Stimulated activated naive B cell treated with anti-CD40 and anti-IgM and Interleukin-4, amounts not matched to agents 10 μg/mL and 1 μg/mL and 100 μg/mL, for 72 hours (primary cell): ENCODE measurements at places on chromosomes 4 and X.

- no peak for DNase-seq
- no peaks in the 10 kb centered on the region for H3K4me1 ChIP-seq
- H3K27me3 ChIP-seq: no peaks in the 10 kb centered on the region
Observed at GRCh38 chrX:153049093-153049492, 7.2 kb upstream of the PNMA3 start.

DNA sequence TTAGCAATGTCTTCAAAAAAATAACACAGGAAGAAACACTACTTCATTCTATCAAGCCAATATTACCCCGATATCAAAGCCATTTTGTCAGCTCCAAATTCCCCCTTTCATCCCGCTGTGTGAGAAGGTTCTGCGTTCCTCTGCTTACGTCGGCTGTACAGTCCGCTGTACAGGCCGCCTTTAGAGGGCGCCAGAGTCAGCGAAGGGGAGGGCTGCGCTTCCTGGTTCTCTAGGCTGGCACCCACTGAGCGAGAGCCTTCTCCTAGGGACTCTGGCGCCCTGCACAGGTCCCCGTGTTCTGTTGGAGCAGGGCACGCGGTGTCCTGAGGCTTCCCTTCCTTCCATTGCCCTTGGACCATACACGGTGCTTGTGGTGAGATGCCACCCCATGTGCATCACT, 25.3 kb upstream of the CT45A1 start:
- no peak overlapping the region for H3K4me3 ChIP-seq
- no peak overlapping the region for H3K27ac ChIP-seq
- H3K36me3 ChIP-seq: no peaks in the 10 kb centered on the region
- no peaks in the 10 kb centered on the region for H3K4me1 ChIP-seq
- DNase-seq: no peak

GRCh38 chr4:40388239-40388638, 53.1 kb downstream of the CHRNA9 start:
- no peak overlapping the region for H3K4me3 ChIP-seq
- DNase-seq: no peak

- H3K36me3 ChIP-seq: no peaks in the 10 kb centered on the region
- H3K27ac ChIP-seq: no peak overlapping the region
- H3K4me1 ChIP-seq: no peaks in the 10 kb centered on the region
- no peak overlapping the region for H3K4me3 ChIP-seq
Observed at GRCh38 chr4:109383823-109384222, 49.8 kb upstream of the SEC24B start.

GRCh38 chrX:41412261-41413081, 34.7 kb upstream of the NYX start:
- H3K4me3 ChIP-seq: no peak overlapping the region
- no peak for DNase-seq
- no peak overlapping the region for H3K27ac ChIP-seq

DNA sequence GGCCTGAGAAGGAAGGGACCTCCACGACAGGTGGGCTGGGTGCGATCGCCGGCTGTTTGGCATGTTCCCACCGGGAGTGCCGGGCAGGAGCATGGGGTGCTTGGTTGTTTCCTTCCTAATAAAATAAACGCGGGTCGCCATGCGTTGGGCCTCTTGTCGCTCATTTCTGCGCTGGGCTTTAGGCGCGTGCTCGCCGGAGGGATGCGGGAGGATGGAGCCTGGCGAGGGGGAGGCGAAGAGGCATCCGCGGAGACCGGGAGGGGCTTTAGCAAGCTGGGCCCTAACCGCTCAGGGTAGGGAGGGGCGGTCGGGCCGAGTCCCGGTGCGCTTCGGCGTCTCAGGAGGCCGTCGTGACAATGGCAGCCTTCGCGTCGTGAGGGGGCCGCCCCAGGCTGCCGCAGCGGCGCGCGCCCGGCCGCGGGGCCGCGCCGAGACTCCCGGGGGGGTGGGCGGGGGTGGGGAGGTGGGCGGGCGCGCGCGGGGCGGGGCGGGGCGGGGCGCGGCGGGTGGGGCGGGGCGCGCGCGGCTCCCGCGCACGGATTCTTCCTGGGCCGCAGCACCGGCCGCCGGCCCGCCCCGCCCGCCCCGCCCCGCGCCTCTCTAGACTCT, 476 bp upstream of the GDI1 start:
- H3K27ac ChIP-seq: peak overlapping the region; percentile 94
- peak overlapping the region; percentile 83 for H3K4me3 ChIP-seq
- peaks cover 15% of the 10 kb centered on the region for H3K36me3 ChIP-seq
- peak; percentile 15 for DNase-seq
- no peaks in the 10 kb centered on the region for H3K27me3 ChIP-seq

GRCh38 chr4:42280327-42281095, 116.8 kb upstream of the SHISA3 start:
- H3K27me3 ChIP-seq: peaks cover 17% of the 10 kb centered on the region
- H3K4me3 ChIP-seq: no peak overlapping the region
- no peaks in the 10 kb centered on the region for H3K36me3 ChIP-seq
- H3K4me1 ChIP-seq: peaks cover 6% of the 10 kb centered on the region
- no peak for DNase-seq
- H3K27ac ChIP-seq: no peak overlapping the region

DNA sequence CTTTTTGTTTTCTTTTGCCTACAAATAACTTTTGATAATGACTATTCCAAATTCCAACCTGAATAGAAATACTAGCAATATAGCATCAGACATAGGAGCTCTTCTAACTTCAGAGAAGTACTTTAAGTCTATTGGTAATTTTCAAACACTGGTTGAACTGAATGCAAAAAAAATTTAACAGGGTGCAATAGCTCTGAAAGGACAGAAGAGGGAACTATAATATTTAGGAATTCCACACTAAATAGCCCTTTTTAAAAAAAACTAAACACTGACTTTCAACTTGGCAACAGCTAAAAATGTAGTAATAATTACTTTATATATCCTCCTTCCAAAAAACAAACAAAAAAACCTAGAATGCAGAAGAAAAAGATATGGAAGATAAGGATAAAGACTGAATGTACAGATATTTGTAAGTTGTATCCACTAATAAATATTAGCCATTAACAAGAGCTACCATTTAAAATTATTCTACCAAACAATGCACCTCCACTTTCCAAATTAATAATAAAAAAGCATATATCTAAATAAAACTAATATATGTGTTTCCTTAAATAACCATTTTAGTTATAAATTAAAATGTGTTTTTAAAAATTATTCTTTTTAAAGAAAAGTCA, 81.4 kb downstream of the FBXW7 start:
- no peaks in the 10 kb centered on the region for H3K27me3 ChIP-seq
- H3K27ac ChIP-seq: peak overlapping the region; percentile 52

DNA sequence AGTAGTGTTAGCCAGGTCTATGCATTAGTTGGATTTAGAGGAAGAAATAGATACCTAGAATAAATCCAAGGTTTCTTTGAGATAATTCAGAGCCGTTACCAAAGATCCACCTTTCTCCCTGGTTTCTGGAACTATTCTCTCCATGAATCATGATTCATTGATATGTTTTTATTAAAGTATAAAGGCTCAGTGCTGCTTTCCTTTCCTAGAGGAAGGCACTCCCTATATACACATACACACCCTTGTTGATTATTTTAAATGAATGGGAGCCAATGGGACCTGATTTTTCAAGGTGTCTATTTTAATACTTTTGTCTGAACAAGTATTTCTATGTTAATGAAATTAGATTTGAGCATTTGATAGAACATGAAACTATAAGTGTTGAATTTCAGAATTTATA, 146.8 kb upstream of the SPRY1 start:
- no peak overlapping the region for H3K27ac ChIP-seq
- H3K27me3 ChIP-seq: no peaks in the 10 kb centered on the region
- no peaks in the 10 kb centered on the region for H3K36me3 ChIP-seq
- H3K4me3 ChIP-seq: no peak overlapping the region
- peaks cover 7% of the 10 kb centered on the region for H3K4me1 ChIP-seq
- DNase-seq: no peak

GRCh38 chrX:45794995-45795337, 594.3 kb upstream of the DIPK2B start:
- peaks cover 16% of the 10 kb centered on the region for H3K27me3 ChIP-seq
- DNase-seq: no peak
- no peak overlapping the region for H3K4me3 ChIP-seq
- peaks cover 9% of the 10 kb centered on the region for H3K4me1 ChIP-seq
- H3K27ac ChIP-seq: no peak overlapping the region

DNA sequence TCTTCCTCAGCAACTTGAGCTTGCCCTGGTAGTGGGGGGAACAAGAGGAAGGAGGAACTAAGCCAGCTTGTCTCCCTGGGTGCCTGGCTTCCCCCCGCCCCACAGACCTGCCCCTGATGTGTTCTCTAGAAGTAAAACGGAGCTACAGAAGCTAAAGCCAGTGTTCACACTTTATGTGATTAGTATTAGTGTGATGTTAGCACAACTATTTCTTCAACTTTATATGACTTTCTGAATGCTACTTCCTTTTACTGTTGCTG, 10.7 kb downstream of the RGS12 start:
- H3K27ac ChIP-seq: no peak overlapping the region

DNA sequence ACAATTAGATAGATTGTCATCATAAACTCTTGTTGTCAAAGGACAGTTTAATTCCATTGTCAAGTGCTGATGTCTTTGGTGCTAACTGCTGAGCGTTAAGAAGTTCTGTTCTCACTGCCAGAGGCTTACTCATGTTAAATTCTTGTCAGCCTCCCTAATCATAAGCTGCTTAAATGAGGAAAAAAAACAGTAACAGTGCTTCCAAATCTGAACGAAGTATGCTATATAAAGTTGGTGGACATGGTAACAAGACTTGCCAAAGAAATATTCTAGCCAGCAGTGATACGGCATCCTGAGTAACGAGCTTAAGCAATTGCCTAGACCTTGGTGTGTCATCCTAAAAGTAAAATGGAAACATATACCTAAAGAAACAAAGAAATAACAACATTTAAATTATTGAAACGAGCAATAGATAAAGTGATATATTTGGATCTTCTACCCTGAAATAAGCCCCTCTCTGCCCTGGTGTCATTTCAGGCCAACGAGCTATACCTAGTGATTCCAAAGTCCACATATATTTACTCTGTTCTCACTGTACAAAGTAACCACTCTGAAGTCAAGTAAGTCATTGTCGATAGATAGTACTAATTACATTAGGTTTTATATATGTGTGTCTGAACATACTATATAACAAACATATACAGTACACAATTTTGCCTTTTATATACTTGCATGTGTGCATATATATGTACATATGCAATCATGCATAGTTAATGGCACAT, 339.7 kb upstream of the HS3ST1 start:
- no peaks in the 10 kb centered on the region for H3K27me3 ChIP-seq
- H3K4me1 ChIP-seq: no peaks in the 10 kb centered on the region
- H3K36me3 ChIP-seq: no peaks in the 10 kb centered on the region
- no peak overlapping the region for H3K27ac ChIP-seq
- H3K4me3 ChIP-seq: no peak overlapping the region
- no peak for DNase-seq

GRCh38 chr4:83071116-83071515, 36.1 kb downstream of the COPS4 start:
- H3K36me3 ChIP-seq: peaks cover 42% of the 10 kb centered on the region
- peak overlapping the region; percentile 69 for H3K27ac ChIP-seq
- peaks cover 23% of the 10 kb centered on the region for H3K4me1 ChIP-seq
- no peak for DNase-seq
- H3K27me3 ChIP-seq: no peaks in the 10 kb centered on the region

- DNase-seq: no peak
- H3K27me3 ChIP-seq: peaks cover 5% of the 10 kb centered on the region
- peaks cover 13% of the 10 kb centered on the region for H3K36me3 ChIP-seq
- peak overlapping the region; percentile 45 for H3K4me3 ChIP-seq
Observed at GRCh38 chr4:168852933-168853713, 156.9 kb downstream of the CBR4 start.

DNA sequence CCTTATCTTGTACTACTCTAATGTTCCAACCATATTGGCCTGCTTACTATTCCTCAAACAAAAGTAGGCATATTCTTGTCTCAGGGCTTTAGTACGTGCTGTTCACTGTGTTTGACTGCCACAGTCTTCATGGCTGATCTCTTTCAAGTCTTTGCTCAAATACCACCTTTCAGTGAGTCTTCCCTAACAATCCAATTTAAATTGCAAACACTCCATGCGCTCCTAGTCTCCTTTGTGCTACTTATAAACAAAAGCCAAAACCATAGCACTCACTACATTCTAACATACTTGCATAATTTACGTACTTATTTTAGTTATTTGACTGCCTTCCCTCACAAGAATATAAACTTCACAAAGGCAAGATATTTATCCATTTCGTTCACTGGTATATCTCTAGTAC, 1.7 kb upstream of the ART3 start:
- no peak for DNase-seq
- H3K4me3 ChIP-seq: no peak overlapping the region
- no peaks in the 10 kb centered on the region for H3K36me3 ChIP-seq
- H3K27ac ChIP-seq: no peak overlapping the region
- H3K27me3 ChIP-seq: no peaks in the 10 kb centered on the region

GRCh38 chr4:121651597-121651996, 45.2 kb downstream of the ANXA5 start:
- H3K4me1 ChIP-seq: peaks cover 15% of the 10 kb centered on the region
- H3K36me3 ChIP-seq: peaks cover 4% of the 10 kb centered on the region
- no peak overlapping the region for H3K4me3 ChIP-seq

DNA sequence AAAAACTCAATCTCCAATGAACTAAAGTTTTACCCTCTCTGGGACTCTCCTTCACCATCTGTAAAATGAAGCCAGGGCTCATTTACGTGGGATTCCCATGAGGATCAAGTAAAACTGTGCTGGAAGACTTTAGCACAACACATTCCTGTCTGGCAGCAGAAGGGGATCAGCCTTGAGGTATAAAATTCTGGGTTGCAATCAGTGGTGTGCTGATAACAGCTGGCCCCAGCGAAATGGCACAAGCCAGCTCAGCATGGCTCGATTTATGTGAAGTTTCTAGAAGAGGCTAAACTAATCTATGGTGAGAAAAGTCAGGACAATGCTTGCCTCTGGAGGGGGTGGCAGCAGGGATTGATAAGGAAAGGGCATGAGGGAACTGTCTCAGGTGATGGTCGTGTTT, 28.4 kb downstream of the ZNF630 start:
- DNase-seq: no peak
- no peaks in the 10 kb centered on the region for H3K27me3 ChIP-seq
- no peaks in the 10 kb centered on the region for H3K4me1 ChIP-seq
- H3K27ac ChIP-seq: no peak overlapping the region
- peaks cover 12% of the 10 kb centered on the region for H3K36me3 ChIP-seq
- H3K4me3 ChIP-seq: no peak overlapping the region
